ENCODE measurements at places on chromosomes 3 and 15.

- no peak for DNase-seq
Measured at GRCh38 chr15:63210151-63211091, 21.0 kb downstream of the RAB8B start.

GRCh38 chr3:105274536-105274935 lies 92.2 kb upstream of the ALCAM start:
- DNase-seq: no peak

GRCh38 chr15:81302701-81303109 lies 21.2 kb downstream of the STARD5 start:
- DNase-seq: peak; percentile 45

DNA sequence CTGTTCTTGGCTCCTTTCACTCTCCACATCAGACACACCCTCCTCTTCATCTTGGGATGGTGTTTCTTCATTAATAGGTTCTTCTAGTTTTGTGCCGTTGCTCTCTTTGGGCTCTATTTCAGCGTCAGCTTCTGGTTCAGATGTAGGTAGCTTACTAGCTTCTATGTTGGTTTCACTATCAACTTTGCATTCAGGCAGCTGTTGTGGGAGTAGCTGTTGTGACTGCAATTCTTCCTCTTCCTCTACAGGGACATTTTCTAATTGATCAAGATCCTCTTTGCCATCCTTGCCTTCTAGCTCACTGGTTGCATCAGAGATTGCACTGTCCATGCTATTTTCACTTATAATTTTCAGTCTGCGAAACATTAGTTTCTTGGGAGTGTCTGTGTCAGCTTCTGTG lies 80.1 kb downstream of the SETD2 start:
- no peak for DNase-seq

DNA sequence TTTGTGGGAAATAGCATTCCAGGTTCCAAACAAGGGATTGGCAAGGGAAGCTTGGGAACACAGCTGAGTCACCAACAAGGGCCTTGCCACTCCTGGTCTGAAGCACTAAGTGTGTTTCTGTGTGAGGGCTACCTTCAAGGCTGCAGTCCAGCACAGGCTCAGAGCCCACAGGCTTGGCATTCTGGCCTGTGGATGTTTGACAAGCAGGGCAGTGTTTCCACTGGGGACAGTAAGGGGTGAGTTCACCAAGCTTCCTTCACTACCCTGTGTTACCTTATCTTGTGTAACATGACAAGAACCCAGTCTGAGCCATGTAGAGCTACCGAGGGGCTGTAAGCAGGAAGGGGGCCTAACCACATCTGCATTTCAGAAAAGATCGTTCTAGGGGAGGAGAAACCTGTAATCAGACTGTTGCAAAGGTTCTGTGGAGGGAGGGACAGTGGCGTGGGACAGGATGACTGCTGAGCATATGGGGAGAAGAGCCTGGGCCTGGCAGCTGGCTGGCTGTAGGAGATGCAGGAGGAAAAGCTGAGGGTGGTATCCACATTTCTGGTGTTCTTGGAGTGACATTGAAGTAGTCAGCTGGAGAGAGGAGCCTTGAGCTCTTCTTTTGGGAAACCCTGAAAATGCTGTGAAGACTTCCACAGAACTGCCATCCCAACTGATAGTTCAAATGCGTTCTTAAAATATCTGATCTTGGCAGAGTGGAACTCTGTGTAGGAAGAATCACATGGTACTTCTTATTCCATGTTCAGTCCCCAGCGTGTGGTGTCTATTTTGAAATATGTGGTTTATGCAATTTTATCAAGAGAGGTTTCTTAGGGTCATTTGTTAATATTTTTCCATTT lies 61.3 kb downstream of the CTDSPL start:
- DNase-seq: no peak

DNA sequence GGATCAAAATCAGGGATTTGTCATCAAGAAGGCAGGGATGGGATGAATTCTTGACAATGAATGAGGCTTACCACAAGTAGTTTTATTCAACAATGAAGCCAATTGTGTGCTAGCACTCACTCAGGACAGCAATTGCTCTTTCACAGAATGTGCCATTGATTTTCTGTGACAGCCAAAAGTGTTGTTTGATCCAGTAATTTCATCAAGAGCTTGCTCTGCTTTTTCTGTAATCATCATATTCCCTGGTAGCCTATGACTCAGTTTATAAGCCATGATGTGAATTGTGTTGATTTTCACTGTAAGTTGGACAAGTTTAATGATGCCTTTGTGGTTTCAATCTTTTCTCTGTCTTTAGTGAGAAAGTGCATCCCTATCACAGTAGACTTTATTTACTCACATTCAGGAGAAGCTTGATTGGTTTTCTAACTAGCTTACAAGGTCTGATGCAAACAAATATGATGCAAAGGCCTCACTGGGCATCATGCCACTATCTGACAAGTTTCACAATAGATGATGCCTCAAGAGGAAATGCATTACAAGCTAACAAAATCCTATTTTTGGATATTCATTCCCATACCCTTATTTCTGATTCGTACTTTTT lies 13.6 kb upstream of the CSRNP1 start:
- no peak for DNase-seq

GRCh38 chr3:177571944-177572315 lies 374.6 kb upstream of the TBL1XR1 start:
- no peak for DNase-seq

GRCh38 chr15:90062023-90062442 lies 40.2 kb downstream of the IDH2 start:
- DNase-seq: peak; percentile 46

- DNase-seq: no peak
Measured at GRCh38 chr3:70959506-70960291, 623.8 kb downstream of the FOXP1 start.

GRCh38 chr15:28272587-28272986 lies 49.4 kb downstream of the HERC2 start:
- DNase-seq: no peak

- no peak for DNase-seq
Measured at GRCh38 chr3:48015431-48016180, 610 bp downstream of the MAP4 start.

DNA sequence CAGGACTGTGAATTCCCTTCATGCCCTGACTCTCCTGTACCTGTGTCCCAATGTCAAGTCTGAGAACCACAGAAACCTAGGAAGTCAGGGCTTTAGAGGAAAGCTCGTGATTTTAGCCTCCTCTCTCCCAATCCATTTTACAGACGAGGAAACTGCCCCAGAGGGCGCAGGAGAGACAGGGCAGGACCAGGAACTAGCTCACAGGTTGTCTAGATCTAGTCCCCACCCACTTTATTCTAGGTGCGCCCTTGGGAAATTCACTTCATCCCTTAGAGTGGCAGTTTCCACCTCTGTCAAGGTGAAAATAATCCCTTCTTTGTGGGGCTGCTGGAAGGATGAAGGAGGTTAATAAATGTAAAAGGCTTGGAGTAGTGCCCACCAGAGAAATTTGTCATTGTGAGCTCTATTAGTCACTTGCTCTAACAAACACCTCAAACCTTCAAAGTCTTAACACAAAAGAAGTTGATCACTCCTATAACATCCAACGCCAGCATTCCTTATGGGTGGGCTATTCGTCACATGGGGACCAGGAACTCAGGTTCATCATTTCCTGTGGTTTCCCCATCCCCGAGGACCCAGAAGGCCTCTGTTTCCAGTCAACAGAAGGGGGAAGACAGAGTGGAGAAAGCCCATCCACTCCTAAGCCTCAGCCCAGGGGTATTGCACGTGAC lies 282.3 kb downstream of the XXYLT1 start:
- no peak for DNase-seq

GRCh38 chr3:181290941-181291340 lies 301.4 kb upstream of the DNAJC19 start:
- no peak for DNase-seq

- DNase-seq: no peak
Measured at GRCh38 chr3:95586754-95587153, 1227.6 kb upstream of the EPHA6 start.

DNA sequence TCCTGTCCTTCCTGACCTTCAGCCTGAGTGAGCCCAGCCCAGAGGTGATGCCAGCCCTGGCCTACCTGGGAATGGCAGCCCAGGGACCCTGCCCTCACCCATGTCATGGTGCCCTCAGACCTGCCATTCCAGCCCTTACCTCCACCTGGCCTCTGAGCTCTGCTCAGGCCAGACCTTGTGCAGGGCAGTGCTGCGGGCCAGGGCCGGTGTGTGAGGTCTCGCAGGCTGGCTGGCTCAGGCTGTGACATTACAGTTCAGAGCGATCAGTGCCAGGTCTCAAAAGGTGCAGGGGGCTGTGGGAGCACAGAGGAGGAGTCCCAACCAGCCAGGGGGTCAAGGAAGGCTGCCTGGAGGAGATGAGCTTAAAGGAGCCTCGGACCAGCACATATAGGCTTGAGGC lies 6.4 kb upstream of the CPLX3 start:
- DNase-seq: no peak

DNA sequence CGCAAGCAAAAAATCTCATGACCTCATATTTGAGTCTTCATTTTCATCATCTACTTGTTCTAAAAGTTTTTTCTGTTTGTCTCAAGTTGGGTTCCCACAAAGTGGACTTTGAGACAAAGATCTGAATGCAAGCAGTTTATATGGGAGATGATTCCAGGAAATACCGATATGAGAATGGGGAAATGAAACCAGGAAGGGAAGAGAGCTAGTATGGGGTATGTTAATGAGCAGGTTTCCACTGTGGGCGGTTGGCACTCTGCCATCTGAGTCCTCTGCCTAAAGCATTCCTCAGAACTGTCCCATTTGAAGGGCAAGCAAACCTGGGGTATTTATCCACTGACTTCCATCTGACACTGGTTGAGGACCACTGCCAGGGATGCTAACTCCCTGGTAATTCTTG lies 8.8 kb downstream of the ADPRH start:
- DNase-seq: no peak

DNA sequence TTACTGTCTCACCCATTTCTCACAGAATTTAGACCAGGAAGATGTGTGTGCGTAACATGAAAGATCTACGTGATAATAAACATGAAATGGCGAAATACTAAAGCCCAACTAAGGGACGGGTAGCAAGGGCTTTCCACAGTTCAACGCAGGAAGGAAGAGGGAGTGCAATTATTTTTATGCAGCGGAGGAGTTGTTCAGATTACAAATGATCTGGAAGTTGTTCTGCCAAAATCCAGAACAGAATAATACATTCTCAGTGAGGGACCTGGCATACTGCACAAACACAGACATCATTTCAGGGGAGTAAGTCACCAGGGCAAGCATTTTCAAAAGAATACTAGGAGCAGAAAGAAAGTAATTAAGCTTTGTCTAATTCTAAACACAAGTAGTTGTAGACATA lies 133.6 kb upstream of the RAP2B start:
- DNase-seq: no peak

- no peak for DNase-seq
Measured at GRCh38 chr3:17292556-17292955, 407.8 kb downstream of the PLCL2 start.

DNA sequence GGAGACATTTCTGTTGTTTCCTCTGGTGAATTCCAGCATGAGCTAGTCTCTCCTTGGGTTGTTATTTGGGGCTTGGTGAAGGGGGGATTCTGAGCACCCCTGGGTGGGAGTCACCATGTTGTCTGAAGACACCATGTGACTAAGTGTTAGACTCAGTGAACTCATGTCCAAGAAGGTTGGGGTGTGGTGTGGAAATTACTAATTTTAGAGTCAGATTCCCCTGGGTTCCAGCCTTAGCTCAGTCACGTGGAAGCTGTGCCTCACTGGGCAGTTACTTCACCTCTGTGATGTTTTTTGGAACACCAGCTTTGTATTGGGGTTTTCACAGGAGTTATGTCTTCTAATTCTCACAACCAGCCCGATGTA lies 171.5 kb downstream of the RPLP1 start:
- DNase-seq: no peak

DNA sequence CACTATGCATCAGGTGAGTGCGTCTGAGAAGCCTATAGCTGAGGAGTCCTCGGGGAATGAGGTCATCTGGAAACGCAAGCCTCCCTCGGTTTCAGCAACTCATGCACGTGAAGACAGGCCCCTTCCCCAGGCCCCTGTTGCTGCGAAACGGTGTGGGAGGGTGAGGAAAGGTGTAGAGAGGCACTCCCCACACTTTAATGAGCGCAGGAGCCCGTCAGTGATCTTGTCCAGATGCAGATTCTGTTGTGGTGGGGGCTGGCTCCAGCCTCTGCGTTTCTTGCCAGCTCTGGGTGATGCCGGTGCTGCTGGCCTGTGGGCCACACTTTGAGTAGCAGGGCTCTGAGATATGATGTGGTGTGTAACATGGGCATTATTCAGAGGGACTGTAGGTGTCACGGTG lies 38.6 kb upstream of the LACTB start:
- DNase-seq: no peak

- DNase-seq: no peak
Measured at GRCh38 chr3:171831936-171832335, 11.2 kb upstream of the TMEM212 start.

DNA sequence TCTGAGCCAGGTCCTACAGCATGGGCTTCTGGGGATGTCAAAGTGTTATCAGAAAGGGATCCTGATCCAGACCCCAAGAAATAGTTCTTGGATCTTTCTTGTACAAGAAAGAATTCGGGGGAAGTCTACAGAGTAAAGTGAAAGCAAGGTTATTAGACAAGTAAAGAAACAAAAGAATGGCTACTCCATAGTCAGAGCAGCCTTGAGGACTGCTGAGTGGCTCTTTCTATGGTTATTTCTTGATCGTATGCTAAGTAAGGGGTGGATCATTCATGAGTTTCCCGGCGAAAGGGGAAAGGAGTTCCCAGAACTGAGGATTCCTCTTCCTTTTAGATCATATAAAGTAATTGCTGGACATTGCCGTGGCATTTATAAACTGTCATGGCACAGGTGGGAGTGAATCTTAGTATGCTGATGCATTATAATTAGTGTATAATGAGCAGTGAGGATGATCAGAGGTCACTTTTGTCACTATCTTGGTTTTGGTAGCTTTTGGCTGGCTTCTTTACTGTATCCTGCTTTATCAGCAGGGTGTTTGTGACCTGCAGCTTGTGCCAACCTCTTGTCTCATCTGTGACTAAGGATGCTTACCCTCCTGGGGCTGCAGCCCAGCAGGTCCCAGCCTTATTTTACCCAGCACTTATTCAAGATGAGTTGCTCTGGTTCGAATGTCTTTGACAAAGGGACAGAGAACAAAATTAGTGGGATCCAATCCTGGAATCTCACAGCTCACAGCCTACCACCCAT lies 41.0 kb downstream of the CRYGS start:
- DNase-seq: no peak

- DNase-seq: no peak
Measured at GRCh38 chr3:139226731-139227130, 117.1 kb upstream of the MRPS22 start.

DNA sequence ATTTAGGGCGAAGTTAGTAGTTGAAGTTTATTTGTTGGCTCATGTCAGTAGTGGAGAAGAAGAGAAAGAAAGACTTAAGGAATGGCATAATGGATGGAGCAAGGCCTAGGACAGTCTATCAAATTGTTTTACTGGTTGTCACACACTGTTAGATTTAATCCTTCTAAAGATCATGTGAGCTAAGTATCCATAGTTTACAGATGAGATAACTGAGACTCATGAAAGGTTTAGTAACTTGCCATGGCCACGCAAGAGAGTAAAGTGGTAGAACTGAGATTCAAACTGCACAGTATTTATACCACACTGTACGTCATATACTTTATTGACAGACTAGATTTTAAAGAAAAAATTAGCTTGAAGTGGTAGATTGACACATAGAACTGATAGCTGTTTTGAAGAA lies 11.4 kb downstream of the SPRED1 start:
- no peak for DNase-seq

- DNase-seq: no peak
Measured at GRCh38 chr15:67892559-67893377, 52.9 kb upstream of the RNU6-1 start.

- DNase-seq: no peak
Measured at GRCh38 chr15:75161917-75162414, 39.7 kb upstream of the C15orf39 start.

All from CD4-positive, alpha-beta T cell treated with Interleukin-6 at 100 ng/mL for 8 hours (primary cell).